Stimulated activated CD4-positive, alpha-beta T cell treated with anti-CD3 and anti-CD28 coated beads, Interleukin-4, amount 100 ng/mL, for 4 hours (primary cell): ENCODE measurements at places on chromosomes 4 and X.

DNA sequence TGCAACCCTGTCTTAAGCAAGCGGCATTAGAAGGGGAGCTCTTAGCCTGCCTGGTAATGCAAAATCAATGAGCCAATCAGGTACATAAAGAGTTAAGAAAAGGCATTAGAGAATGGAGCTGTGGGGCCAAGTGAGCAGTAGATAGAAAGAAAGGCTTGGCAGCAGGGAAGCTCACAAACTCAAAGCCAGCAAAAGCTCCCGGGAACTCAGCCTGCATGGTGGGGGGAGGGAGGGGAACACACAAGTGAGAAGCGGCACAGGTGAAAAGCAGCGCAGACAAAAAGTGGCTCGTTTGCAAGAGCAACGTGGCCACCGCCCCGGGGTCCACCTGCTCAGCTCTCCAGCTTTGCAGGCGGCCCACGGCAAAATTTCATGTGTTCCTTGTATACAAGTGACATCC is 818.5 kb downstream of the FAM133A start:
- DNase-seq = no peak

DNA sequence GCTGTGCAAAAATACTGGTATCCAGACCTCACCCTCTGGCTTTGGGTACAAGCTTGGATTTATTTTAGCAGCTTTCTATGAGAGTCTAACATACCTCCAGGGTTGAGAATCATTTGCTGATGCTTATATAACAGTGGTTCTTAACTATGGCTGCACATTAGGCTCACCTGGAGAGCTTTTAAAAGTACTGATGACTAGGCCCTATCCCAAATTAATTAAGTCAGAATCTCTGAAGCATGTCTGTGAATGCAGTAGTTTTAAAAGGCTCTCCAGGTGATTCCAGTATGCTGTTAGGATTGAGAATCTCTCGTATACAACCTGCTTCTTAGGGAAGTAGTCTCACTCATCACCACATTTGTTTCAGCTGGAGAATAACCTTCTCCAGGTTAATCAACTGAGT is 99.2 kb downstream of the PDHA2 start:
- DNase-seq = no peak

DNA sequence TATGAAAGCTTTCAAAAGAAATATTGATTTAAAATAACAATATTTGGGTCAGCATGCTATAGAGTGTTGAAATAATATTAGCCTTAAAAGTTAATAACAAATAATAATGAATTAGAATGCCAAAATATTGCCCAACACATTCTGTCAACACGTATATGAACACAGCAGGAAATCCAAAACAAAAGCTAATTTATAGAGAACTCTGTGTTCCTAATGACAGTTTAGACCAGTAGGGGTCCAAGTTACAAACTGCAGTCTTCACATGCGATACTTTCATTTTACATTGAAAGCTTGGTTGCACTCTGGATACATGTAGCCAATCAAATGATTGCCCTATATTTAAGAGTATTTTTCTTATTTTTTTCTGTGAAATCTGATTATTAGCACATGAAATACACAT is 274.4 kb downstream of the DCTD start:
- DNase-seq = no peak

- DNase-seq = no peak
Measured at GRCh38 chr4:67576059-67576466, 17.5 kb downstream of the STAP1 start.

DNA sequence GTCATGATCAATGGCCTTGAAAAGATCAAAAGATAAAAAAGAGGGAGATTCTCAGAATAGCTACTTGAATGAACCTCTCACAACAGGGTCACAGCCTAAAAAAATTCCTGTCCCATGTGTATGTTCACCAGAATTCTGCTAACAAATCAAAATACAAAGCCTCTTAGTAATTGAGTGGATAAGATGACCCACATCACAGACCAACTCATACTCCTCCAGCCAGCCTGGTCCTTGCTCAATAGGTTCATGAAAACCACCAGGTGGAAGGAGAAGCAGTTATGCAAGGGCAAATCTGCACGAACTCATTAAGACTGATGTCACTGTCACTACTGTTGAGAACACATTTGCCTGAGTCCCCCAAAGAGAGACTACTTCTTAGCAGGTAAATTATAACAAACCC is 21.5 kb downstream of the WDFY3 start:
- DNase-seq = no peak

DNA sequence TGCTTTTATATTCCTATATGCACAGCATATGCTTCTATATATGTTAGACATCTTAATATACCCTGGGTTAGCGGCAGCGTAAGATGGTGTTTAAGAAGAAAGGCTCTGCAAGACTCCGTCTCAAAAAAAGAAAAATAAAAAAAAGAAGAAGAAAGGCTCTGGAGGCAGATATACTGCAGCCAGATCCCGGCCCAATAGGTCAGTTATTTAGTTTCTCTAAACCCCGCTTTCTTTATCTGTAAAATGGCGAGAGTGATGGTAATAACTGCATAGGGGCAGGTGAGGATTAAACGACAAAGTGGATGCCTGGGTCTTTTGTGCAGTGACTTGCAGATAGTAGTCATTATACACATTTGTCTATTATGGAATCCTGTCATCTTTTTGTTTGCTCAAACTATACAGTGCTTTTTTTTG is 115.2 kb downstream of the NAA11 start:
- no peak for DNase-seq

- DNase-seq = no peak
Measured at GRCh38 chr4:8067274-8067936, 91.2 kb downstream of the ABLIM2 start.

DNA sequence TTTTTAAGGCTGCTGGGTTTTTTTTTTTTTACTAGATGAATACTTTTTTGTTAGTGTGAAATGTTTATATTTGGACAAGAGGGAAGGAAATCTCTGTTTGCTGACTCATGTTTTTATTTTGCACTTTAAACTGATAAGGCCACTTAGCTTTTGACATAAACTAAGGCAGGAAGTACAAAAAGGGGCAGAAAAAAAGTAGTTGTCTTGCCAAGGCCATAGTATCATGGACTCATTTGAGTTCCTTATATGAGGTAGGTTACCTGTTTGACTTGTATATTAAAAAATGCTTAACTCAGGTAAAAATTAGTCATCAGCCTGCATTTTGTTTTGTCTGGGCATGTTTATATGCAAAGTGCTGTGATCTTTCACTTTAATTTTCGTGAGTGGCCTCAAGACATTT is 26.0 kb downstream of the SMAD1 start:
- no peak for DNase-seq

- DNase-seq = no peak
Measured at GRCh38 chr4:40221744-40222143, 24.9 kb downstream of the RHOH start.

GRCh38 chr4:33369446-33369845 is 2649.3 kb downstream of the PCDH7 start:
- DNase-seq = no peak

DNA sequence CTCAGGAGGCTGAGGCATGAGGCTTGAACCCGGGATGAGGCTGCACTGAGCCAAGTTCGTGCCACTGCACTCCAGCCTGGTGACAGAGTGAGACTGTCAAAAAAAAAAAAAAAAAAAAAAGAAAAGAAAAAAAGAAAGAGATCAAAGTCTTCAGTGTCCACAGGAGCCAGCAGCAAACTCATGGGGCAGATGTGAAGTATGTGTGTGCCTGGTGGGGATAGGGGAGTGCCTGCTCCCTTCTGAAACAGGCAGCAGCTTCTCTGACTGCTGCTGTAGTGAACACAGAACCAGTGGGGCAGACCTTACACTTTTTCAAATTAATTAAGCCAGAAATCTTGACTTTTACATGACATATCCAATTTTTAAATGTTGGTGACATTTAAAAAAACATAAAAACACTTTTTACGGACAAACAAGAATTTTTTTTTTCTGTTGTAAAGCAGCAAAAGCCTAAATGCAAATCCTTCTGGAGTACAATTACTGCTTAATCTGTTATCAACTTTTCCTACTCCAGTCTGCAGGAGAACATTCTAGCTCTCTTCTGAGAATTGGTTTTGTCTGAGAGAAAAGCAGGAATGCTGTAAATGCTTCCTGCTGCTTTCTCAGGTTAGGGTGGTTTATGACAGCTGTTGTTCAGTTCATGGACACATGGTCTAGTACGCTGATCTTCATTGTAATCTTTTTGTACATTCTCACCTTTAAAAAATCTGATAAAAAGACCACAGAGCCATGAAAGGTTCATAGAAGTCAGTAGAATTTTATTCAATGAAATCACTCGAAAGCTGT is 311.1 kb downstream of the CAMK2D start:
- DNase-seq = no peak

DNA sequence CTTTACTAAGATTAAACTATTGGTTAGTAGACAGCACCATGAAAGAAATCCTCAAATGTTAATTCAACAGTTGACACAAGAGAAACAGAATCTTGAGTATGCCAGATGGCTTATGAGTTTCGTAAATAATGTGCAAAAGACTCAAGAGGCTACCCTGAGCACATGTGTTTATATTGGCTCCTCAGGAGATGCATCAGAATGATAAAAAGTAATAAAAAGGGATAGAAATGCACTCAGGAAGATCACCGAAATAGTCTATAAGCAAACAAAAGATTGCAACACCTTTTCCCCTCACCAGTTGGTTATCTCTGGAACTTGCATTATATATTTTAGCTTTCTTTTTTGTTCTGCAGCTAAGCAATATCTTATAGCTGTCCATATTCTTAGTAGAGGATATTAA is 84.4 kb downstream of the SCFD2 start:
- DNase-seq = no peak

DNA sequence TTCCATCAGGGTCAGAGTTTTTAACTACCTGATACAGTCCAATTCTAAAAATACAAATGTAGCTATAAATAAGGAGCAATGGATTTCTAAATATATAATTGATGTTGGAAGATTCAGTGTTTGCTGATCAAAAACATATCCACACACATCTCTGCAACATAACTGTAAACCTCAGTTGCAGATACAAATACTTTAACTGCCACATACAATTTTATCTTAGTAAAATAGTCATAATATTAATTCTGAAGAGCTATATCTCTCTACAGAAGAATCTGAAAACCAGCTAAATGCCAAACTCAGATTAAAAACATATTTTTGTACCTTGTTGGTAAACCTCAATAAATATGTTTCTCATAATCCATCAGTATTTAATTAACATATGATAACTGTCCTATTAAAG is 674.3 kb upstream of the INTU start:
- no peak for DNase-seq
